ENCODE measurements at places on chromosomes 7 and 10. TPM values are rescaled to one million over a fixed set of nuclear protein-coding genes. Genes with fewer than 3 reads are reported as not detected.

DNA sequence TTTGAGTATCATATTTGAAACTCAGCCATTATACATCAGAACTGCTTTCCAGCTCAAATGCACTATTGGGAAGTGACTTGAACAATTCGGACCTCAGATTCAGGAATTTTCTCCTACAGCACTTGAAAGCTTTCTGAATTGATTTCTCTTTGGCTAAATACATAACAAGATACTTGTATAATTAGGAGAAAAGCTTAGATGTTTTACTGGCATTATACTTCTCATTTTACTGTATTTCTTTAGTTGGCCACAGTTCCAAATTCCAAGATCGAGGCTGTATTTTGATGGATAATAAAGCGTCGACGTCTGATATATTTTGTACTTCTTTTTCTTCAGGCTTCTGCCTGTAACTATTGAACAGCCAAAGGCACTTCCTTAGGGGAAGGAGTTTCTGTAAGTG, 26.7 kb upstream of the LYZL2 start:
- DNase-seq: no peak

Gene CAV2
- 76.4 TPM for total RNA-seq

DNA sequence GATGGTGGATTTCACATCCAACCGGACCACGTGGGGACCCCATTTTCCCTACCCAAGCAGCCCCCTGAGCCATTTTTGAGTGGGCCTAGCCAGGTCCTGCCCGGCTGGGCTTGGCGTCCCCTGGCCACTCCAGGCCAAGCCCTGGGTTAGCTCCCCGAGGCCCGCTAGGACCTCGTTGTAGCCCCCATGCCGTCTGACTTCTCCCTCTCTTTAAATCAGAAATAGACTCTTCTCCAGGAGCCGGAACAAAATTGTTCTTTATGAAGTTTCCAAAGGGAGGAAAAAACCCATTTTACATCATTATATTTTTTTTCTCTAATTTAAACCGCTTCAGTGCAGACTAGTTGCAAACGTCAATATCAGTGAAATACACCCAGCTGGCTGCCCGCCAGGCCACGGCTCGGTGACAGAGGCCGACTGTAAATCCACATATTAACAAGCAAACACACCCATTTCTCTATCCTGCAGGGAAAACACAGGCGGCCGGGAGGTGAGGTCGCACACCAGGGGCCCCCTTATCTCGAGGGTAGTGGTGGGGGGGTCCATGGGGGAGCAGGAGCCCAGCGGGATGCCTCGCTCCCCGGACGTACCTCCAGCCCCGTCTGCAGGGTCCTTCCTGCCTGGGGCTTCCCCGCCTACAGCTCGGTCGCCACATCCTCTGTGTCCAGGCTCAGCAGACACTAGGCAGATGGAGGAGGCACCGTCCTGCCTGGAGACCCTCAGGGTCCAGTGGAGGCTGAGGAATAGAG, 72.7 kb downstream of the ELFN1 start:
- peak; percentile 82 for DNase-seq

Gene TYW1B
- total RNA-seq: 2.4 TPM

Gene ARF5
- 102 TPM for total RNA-seq

- no peak for DNase-seq
These were observed 5.7 kb downstream of the TRIM8 start for GRCh38 chr10:102649797-102650654.

Gene INMT
- total RNA-seq: not detected

DNA sequence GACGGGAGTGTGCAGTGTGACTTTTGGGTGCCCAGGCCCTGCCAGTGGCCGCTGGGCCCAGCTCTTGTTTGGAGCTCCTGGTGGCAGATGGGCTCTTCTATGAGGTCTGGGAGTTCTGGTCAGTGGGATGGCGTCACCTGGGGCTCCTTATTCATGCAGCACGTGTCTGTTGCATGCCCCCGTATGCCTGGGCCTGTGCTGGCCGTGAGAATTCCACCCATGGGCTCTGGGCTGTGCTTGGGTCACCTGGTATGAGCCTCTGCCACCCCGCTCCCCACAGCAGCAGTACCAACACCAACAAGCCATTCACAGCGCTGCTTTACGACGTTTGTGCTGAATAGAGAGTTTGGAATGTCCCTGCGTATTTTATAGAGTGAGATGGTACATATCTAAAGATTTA, 27.1 kb downstream of the INPP5A start:
- DNase-seq: no peak

DNA sequence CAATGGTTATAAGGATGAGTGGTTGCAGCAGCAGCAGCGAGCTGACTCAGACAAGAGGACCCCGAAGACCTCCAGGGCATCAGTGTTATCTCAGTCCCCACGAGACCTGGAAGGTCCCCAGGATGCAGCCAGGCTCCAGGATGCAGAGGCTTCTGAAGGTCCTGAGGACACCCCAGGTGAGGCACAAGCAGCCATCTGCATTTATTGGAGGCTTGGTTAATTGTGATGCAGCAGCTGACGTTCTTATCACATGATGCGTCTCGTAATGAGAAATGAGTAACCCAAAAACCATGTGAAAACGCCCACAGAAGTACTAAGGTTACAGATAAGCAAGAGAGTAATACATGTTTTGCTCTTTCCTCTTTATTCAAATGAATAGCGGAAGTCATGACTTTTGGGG, 17.4 kb downstream of the C7orf57 start:
- no peak for DNase-seq
